IMR-90 (cell line): ENCODE measurements at places on chromosomes 7 and 10.
A peak's percentile ranks its signal among the peaks of the same experiment; 100 is the strongest.

- no peak for DNase-seq
Measured at GRCh38 chr7:30713392-30713791, 31.1 kb upstream of the CRHR2 start.

GRCh38 chr10:129810-130209, 5.4 kb upstream of the ZMYND11 start:
- no peak for DNase-seq

GRCh38 chr10:45418849-45419675, 45.0 kb downstream of the ALOX5 start:
- peak; percentile 10 for DNase-seq

DNA sequence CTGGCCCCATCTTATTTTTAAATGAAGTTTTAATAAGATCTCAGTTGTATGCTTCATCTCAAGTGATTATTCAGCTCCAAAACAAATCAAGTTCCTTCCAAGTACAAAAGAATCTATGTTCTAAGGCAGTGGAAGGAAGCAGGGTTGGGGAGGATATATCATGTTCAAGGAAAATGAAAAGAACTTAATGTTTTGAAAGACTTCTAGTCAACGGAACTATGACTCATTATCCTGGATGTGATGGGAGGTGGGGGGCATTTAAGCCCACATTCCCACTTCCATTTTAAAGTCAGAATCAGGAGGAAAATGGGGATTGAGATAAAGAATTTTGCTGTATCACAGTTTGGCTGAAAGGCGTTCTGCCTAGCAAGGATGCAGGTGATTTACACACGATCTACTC, 59.4 kb downstream of the FANK1 start:
- DNase-seq: no peak

DNA sequence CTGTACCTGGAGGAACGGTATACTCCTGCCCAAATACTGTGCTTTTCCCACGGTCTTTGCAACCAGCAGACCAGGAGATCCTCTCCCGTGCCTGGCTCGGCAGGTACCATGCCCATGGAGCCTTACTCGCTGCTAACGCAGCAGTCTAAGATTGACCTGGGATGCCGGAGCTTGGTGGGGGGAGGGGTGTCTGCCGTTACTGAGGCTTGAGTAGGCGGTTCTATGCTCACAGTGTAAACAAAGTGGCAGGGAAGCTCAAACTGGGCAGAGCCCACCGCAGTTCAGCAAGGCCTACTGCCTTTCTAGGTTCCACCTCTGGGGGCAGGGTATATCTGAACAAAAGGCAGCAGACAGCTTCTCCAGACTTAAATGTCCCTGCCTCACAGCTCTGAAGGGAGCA, 22.7 kb downstream of the VPS41 start:
- no peak for DNase-seq

GRCh38 chr10:110511734-110512449, 14.2 kb downstream of the DUSP5 start:
- no peak for DNase-seq

DNA sequence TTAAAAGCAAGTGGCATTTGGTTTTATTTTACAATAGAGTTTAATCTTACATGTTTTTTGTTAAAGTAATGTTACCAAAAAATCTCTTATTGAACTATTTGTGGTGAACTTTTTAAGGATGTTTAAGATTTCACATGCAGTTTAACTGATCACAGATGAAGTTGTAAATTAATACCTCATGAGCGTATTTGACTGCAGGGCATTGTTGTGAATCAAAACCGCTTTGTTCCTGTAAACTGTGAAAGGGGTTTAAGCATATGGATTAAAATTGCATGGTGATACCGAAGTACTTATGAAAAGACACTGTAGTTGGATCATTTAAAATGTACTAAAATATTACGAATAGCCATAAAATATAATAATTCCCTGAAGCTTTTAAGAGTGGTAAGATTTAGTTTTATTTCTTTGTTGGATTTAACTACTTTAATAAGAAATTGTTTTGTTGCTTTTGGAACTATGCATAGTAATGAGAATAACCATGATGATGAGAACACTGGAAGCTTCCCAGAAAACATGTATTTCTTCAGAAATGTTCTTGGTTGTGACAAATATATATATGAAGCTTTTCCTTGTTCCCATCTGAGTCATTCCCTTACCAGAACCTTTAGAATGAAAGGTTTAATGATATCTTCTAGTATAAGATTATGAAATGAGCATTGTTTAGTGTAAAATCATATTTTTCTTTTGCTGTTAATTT, 131.3 kb downstream of the ADK start:
- peak; percentile 69 for DNase-seq

DNA sequence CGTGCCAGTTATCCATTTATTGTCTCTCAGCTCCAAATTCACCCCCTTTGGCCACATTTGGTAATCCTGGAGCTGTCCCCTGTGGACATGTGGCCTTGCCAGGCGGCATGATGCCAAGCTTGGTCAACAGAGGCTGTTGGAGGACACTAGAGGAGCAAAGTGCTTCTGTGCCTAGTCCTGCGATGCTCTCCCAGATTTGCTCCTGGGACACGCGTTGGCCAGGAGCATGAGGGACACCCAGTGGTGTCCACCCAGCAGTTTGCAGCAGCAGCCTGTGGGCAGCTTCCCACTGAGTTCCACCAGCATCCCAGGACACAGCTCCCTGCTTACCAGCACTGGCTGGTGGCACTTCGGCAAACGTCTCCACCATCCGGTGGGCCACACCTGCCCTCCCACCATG, 55.5 kb upstream of the STEAP1B start:
- no peak for DNase-seq

DNA sequence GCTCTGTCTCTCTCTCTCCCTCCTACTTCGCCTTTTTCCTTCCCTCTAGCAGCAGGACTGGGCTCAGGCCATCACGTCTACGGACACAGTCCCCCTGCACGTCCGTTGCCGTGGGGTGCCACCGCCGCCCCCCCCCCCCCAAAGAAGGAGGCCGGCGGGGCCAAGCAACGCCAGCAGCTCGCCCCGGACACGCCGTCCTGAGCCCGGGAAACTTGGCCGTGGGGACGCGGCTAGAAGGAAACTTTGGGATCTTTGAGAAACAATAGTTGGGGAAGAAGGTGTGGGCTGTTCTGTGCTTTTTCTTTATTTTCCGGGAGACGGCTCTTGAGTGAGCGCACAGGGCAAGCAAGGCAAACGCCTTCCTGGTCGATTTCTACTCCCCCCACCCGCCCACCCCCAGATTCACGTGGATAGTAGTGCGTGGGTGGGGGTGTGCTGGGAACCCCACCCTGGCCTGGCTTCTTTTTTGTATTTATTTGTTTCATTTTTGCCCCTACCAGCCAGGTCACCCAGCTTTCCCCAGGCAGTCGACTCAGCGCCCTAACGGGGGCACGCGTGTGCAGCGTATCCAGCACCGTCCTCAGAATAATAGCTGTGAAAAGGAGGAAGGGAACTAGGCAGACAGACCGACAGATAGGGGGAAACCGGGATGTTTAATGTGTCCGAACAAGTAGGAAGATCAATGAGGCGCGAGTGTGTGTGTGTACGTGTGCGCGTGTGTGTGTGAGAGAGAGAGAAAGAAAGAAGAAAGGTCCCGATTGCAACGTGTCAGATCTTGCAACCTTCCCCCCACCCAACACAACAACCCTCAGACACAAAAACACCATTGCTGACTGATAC, 1.4 kb downstream of the MXI1 start:
- DNase-seq: peak; percentile 46

- DNase-seq: no peak
Measured at GRCh38 chr10:102869258-102870198, at the start of gene AS3MT. Gene AS3MT, plus strand, starts transcription at chr10:102869470. Its CDS starts 123 bp downstream, at chr10:102869593.

GRCh38 chr10:52074505-52075026, 239.5 kb upstream of the DKK1 start:
- no peak for DNase-seq

DNA sequence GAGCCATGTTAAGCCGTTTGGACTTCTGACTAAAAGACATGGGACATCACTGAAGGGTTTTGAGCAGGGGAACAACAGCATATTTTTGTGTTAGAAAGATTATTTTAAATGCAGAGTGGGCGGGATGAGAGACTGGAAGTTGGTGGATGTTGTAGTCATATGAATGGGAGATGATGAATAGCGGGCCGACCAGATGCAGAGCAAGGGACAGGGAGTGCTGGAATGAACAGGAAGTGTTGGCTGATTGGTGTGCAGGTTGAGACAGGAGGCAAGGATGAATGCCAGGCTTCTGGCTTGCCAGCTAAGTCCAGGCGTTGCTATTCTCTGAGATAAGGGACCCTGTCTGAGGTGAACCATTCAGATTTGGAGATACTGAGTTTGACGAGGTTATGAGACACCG, 38.0 kb downstream of the GAD2 start:
- no peak for DNase-seq

GRCh38 chr10:12656518-12657142, 307.3 kb downstream of the CAMK1D start:
- peak; percentile 75 for DNase-seq

GRCh38 chr7:28979776-28980175, 21.6 kb upstream of the TRIL start:
- DNase-seq: no peak

- no peak for DNase-seq
Measured at GRCh38 chr7:98238076-98238475, 14.0 kb downstream of the TECPR1 start.

DNA sequence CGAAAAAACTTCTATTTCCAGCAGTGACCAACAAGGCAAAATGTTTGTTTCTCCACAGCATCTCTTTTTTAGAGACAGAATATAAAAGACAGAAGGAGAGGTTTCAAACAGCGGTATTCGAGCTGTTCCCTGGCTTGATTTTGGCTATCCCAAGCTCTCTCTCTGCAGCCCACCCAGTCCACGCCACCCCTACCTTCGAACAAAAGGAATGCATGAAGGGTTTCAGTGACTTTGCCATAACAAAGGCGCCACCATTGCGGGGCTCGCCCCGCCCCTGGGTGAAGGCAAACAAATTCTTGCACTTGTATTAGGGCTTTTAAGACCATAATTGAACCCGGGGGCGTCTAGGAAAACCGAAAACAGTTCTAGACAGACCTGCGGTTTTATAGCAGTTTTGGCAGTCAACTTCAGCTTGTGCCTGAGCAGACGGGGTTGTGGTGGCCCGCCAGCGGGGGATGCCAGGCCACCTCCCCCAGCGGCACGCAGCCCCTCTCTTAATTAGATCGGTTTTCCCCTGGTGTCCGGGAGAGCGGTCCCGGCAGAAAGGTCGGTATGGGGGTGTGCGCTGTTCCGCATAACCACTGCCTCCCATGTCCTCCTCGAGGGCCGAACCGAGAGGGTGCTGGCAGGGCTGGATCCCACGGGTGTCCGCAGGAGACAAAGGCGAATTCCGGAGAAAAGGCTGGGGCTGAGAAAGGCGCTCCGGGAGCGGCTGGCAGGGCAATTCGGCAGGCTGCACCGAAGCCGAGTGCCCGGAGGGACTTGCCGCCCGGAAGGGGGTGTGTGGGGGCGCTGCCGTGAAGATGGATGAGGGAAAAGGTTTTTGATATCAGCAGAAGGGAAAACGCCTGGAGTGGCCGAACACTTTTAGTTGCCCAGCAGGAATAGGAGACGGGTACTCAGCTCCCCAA, 2.7 kb upstream of the HOXA11 start:
- no peak for DNase-seq

- peak; percentile 70 for DNase-seq
Measured at GRCh38 chr7:94059746-94060145, 55.6 kb upstream of the BET1 start.
